ENCODE measurements at places on chromosomes 16 and 17.

GRCh38 chr16:17070882-17071592, 399.7 kb downstream of the XYLT1 start:
- peak; percentile 87 for DNase-seq

- no peak for DNase-seq
These were observed 3.4 kb upstream of the SLC38A10 start for GRCh38 chr17:81298325-81298990.

DNA sequence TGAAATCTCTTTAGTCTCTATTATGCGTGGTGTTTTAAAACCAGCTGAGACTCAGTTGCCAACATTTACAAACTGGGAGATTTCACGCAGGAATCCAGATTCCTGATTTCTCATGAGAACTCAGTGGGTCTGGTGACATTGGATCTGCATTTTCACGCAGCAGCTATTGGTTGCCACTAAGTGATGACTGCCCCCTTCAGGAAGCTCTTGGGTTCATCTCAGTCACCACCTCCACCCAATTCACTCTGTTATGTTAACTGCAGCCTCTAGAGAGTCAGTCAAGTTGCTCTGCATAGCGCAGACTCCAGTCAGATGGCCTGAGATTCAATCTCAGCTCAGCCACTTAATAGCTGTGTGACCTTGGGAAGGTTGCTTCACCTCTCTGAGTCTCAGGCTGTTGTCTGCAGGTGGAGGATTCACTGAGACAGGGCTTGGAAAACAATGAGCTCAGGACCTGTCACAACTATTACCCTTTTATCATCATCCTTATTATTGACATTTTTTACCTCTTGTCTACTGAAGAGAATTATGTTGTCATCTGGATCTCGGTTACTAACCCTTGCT, 6.4 kb downstream of the SHISA9 start:
- DNase-seq: no peak

DNA sequence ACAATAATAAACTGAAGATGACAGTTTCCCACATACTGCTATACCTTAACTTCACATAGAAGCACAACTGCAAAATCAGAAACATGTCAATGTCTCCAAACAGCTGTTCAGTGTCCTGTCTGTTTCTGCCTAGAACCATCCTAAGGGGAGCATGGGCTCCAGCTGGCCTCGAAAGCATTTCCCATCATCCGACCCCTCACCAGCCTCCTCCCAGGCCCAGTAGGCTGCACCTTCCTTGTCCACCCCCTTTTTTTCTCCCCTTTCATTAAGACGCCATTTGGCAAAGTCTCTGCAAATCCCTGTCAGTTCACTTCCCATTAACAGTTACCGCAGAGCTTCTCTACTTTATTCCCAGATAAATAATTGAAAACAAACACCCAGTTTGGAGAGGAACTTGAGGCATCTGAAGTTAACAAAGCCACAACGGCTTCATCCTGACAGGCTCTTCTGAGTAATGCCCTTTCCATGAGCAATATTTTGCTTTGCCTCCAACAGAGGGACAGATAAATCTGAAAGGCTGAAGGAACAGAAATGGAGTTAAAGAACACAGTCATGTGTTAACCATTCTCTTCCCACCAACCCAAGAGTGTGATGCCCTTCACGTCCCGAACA, 65.3 kb downstream of the SLC39A11 start:
- DNase-seq: no peak

DNA sequence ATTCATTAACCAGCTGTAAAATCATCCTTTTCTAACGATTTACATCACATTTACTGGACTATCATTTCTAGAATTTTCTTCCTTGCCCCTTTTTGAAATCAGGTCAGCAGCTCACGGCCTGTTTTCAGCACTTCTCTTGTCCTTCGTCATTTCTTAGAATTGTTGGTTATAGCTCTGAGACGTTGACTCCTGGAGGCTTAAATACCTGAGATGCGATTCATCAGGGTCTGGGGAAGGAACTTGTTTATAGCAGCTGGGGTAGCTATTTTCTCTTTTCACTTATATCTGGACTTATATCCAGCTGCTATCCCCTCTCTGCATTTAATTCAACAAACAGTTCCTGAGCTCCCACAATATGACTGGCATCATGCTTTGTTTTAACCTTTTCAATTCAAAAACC, 338.7 kb upstream of the TNRC6C start:
- no peak for DNase-seq

DNA sequence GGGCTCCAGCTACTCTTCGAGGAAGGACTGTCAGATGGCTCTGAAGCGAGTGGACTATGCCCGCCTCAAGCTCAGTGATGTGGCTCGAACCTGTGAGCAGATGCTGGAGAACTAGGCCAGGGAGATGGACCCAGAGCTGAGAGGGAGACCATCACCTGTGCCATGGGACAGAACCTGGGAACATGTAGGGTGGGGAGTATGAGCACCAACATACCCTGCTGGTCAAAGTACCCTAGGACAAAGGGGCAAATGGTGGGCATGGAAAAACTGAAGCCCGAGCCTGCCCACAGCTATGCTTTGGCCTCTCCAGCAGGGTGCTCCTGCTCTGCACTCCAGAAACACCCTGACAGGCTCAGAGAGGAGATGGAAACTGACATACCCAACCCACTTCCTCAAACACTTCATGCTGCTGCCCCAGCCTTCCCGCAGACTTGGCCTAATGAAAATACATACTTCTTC, 1.9 kb downstream of the MED11 start:
- DNase-seq: no peak

- no peak for DNase-seq
These were observed 248.7 kb downstream of the SNX29 start for GRCh38 chr16:12225255-12225654.

- no peak for DNase-seq
These were observed 87.5 kb upstream of the WSB1 start for GRCh38 chr17:27206447-27206846.

DNA sequence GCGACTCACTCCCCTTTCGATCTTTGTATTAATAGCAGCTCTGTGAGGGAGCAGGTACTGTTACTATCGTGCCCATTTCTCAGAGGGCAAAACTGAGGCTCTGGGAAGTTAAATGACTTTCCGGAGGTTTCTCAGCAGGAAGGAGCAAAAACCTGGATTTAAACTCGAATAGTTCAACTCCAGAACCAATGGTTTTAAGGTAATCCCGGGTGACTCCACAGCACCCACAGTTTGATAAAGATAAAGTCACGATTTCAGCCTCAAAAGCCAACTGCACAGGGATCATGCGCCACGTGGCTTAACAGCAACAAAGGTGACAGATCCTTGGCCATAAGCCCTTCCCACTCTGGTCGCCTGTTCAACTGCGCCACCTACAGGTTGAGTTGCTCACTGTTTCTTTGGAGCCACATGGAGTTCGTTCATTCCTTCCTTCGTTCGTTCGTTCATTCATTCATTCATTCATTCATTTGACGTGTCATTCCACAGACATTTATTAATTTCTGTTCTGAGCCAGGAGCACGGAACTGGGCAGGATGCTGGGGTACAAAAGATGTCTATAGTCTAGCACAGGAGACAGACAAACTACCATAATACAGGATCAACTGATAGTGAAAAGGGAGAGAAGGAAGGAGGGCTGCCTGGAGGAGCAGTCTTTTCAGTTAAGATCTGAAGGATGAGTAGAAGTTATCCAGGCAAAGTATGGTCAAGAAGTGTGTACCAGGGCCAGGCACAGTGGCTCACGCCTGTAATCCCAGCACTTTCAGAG, 134.8 kb downstream of the HS3ST2 start:
- peak; percentile 80 for DNase-seq

DNA sequence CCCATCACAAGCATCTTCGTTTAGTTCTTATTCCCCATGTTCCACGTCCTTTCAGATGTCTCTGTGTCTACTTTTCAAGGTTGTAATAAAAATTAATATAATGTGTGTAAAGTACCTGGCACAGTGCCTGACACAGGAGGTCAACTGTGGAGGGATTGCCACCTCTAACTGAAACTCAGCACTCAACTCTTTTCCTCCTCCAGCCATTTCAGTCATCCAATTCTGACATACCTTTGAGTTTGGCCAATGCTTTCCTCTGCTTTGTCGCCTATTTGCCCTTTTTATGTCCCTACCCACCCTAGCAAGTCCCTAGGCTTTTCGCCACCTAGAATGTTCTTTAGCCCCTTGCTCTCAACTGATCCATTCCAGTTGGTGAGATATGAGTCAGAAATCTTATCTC, 1.6 kb downstream of the UBE2Z start:
- DNase-seq: no peak

DNA sequence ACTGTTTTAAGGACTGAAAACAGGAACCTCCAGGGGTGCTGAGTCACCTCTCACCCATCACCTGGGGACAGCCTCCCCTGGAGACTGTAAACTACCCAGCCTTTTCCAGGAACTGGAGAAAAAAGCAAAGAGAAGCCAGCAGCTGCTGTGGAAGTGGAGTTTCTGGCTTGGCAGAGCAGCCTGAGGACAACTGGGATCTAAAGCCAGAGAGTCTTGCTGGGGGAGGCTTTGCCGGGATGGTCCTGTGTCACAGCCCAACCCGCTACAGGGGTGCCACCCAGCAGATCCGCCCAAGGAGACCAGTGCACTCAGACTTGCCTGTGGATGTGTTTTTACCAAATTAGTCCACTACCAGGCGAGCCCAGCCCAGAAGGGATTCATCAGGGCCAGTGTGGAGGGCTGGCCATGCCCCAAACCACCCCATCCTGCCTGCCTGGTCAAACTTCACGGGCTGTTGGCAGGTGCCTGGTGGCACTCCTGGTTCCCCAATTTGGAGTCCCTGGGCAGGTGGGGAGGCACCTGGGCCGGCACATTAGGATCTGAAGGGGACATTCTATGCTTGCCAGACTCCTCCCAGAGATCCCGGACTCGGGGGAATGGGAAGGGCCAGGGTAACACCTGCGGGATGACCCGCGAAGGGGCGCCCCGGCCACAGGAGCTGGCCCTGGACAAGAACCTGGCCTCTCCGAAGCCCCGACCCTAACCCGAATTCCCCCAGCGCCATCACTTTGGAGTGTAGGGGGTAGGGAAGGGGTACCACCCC, 771 bp downstream of the MSRB1 start:
- DNase-seq: no peak

DNA sequence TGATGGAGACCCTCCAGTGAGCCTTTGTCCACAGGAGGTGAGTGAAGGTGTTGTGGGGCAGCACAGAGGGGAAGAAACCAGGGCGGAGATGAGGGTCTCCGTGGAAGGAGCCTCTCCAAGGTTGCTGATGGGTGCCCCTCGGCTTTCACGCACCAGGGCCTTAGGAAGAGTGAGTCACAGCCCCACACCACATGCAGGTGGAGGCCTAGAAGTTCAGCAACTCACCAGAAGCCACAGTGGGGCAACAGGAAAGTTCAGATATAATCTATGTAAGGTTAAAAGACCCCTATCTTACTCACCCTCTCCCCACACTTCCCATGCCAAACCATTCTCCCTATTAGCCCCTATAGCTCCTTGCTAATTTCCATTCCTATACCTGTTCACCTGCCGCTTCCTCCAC, 9.5 kb upstream of the HNF1B start:
- DNase-seq: no peak

- DNase-seq: no peak
These were observed 37.4 kb downstream of the BPTF start for GRCh38 chr17:67862614-67863217.

DNA sequence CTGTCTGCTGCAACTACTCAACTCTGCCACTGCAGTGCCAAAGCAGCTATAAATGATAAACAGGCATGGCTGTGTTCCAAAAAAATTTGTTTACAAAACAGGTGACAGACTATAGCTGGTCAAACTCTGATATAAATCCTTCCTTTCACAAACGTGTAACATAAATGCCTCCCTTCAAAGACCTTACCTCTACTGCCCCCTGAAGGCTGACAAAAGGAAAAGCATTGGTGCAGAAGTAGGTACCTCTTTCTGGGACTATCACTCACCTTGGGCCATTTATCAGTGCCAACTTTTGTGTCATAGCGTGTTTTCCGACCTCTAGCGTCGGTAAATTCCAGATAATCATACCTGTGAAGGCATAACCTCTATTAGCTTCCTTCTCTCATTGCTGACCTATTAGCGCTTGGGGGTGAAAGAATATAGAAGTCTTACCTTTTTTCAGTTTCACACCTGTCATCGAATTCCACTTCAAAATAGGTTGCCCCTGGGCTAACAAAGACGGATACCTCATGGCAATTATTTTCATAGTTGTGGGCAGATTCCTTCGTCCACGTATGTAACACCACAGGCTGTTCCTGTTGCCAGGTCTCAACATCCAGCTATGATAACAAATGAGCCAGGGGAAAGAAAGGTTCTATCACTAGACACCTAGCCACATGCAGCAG, 67.9 kb downstream of the ZZEF1 start:
- peak; percentile 22 for DNase-seq

DNA sequence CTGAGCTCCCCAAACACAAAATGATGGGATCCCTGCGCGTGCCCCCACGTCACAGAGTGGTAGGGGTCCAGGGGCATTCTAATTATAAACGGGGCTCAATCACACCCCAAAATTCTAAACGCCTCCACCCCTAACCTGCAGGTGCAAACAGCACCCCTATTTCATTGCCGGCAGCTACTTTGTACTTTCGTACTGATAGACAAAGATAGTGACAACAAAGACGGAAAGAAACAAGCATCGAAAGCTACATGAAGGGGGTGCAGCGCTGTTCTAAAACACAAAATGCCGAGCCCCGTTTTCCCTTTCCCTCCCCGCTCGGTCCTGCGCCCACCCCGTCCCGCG, 13.9 kb downstream of the MIS12 start:
- DNase-seq: no peak

GRCh38 chr17:43125967-43126910, 1.1 kb upstream of the BRCA1 start:
- no peak for DNase-seq

DNA sequence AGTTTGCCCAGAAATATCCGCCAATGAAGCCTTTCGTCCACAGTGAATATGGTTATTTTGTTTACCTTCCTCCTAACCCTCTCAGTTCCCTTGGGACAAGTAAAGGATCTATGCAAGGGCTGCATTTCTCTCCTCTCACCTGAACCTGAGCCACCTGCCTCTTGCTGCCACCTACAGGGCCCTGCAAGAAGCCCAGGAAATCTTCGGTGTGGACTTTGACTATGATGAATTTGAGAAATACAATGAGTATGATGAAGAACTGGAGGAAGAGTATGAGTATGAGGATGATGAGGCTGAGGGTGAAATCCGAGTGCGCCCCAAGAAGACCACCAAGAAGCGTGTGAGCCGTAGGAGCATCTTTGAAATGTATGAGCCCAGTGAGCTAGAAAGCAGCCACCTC, 14.0 kb downstream of the SUPT6H start:
- peak; percentile 20 for DNase-seq

- DNase-seq: peak; percentile 33
These were observed 59.2 kb downstream of the PLD6 start for GRCh38 chr17:17146786-17147406.

DNA sequence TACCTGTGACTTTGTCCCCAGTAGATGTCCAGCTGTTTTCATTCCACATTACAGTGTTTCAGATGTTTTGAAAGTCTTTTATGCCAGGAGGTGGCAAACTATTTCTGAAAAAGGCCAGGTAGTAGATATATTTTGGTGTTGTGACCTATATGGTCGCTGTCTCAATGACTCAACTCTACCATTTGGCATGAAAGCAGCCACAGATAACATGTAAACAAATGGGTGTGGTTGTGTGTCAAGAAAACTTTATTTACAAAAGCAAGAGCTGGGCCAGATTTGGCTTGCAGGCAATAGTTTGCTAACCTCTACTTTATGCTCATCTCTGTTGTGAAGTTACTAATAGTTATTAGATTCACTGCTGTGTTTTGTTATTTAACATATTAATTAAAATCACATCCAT, 728.7 kb upstream of the EEF2KMT start:
- no peak for DNase-seq

GRCh38 chr17:34313164-34313563, 6.1 kb upstream of the CCL8 start:
- no peak for DNase-seq
